D341Med (cell line): ENCODE measurements at places on chromosomes 3 and 15.
A peak's percentile ranks its signal among the peaks of the same experiment; 100 is the strongest.

- DNase-seq, result no peak
These were observed 6.5 kb downstream of the ZNF589 start for GRCh38 chr3:48247401-48247811.

DNA sequence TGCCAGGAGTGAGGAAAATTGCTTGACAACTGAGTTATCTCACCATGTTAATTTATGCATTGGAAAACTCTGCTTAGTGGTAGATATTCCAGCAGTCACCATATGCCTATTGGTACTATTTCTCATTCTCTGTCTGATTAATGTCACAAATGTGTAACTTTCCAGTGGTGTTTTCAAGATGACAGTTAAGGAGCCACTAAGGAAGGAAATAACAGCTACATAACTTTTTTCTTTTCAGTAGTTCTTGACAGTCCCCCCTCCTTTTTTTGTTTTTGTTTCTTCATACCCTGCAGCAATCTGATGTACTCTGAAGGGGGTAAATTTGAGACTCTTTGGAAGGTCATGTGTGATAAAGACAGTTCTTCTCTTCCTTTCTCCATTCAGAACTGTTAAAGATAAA lies 13.1 kb downstream of the RASA2 start:
- no peak for DNase-seq

- DNase-seq, result no peak
These were observed 65.8 kb downstream of the DTWD1 start for GRCh38 chr15:49686599-49686998.

DNA sequence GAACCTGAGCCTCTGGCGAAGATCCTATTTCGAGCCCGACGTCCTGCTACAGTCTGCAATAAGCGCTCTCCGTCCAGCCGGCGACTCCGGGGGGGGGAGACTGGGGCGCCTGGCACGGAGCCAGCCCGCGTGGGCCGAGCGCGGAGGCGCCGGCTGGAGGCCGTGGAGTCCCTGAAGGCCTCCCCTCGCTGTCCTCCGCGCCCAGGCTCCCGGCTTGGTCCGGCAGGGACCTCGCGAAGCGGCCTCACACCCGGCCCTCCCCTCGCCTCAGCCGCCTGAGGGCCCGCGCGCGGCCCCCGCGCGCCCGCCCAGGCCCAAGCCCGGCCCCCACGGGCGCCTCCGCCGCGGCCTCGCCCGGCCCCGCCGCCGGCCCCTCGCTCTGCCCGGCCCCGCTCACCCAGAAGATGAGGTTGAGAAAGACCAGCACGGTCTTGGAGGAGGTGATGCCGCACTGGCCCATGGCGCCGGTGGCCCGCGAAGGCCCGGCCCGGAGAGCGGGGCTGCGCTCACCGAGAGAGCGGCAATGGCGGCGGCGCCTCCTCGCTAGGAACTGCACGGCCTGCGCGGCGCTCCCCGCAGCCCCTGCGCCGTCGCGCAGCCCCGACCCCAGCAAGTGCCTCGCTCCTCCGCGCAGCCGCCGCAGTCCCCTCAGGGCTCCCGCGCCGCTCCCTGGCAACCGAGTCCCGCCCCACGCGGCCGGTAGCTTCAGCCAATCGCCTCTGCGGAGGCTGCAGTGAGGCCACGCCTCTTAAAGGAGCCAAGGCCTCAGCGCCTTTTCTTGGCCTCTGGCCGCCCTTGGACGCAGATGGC lies at the start of gene TSPAN3:
TSS of gene TSPAN3 (minus strand) at position 615 of the 810 bp plus-strand sequence. CDS start at position 460, 155 bp downstream.
- peak; percentile 99 for DNase-seq

DNA sequence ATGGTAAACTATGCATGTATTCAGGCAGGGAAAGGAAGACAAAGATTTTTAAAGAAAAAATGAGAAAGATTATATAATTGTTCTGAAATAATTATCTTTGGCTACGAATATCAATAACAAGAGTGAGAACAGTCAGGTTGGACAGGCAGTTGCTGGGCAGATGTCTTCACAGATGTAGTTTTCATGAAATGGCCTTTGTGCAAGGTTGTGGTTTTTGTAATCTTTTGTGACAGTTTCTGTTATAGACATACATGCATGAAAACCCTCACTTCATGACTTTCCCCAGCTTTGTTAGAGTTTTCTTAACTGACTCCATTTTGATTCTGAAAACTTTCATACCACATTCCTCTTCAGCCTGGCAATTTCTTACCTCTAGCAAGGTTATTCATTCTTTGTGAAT lies 34.9 kb upstream of the SLC25A36 start:
- no peak for DNase-seq

DNA sequence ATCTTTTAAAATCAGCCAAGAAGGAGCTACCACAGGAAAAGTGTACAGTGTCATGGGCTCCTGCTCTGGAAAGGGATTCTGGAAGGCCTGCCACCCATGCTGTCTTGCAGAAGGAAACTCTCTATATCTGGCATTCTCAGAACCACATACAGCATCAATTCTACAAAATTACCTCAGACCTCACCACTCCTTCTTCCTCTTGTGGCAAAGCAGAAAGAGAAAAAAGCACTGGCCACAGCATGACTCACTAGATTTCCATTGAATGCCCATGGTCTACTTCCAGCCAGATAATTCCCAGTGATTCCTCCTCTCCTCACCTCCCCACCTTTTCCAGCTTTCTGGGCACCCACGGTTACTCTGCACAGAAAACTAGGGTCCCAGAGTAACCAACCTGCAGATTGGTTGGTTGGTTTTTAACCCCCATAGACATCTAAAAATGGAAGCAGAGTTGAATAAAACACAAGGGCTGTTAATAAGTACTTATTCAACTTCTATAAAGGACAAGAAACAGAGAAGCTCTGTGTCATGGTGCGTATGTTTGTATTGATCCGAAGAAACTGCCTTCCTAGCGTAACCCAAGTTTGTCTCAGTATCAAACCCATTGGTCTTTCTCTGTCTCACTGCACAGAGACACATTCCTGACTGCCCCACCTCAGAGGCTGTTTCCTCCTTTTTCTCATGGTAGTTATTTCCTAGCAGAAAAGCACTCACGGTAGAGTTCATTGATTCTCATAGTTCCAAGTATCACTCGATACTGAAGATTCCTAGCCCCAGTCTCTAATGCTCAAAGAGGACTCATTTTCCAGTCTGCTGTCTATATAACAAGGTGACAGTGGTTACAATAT lies 67.7 kb downstream of the LDHAL6B start:
- DNase-seq, result no peak

DNA sequence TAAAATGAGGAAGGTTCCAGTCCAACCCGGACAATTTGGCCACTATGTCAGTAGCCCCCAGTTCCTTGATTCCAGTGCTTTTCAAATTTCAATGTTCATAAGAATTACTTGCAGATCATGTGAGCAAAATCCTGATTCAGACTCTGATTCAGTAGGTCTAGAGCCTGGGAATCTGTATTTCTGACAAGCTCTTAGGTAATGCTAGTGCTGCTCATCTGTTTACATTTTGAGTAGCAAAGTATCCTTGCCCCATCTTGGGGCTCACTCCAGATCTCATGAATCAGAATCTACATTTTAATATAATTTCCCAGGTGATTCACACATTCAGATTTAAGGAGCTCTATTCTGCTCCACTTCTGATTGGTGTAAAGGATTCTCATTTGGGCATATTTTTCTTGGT lies 142.0 kb downstream of the NAALADL2 start:
- no peak for DNase-seq

DNA sequence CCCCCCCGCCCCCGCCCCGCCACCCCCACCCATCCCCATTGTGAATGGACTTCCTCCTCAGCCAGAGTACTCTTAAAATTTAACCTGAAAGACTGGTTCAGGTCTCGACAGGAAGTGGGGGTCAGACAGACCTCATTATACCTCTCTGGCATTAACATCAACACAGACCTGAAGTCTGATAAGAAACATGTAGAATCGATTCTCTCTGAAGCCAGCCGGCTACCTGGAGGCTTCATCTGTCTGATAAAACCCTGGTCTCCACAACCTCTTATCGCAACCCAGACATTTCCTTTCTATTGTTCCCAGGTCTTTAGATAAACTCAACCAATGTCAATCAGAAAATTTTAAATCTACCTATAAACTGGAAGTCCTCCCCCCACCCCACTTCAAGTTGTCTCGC lies 42.6 kb downstream of the SLCO2A1 start:
- no peak for DNase-seq

- no peak for DNase-seq
These were observed 47.9 kb downstream of the CDCP1 start for GRCh38 chr3:45098310-45098709.

DNA sequence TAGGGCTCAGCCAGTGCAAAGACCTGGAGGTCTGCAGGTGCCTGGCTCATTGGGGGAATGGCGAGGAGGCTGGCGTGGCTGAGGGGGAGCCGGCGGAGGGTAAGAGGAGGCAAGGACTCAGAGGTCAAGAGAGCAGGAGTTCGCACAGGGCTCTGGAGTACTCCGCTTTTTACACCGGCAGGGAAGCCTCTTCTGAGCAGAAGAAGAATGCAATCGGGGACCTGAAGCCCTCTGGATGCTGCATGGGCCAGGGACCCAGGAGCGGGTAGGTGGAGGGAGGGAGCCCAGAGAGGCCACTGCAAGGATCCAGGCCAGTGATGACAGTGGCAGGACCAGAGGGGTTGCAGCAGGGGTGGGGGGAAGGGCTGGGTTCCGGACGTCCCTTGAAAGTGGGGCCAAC lies 70.4 kb upstream of the TAMM41 start:
- no peak for DNase-seq

- no peak for DNase-seq
These were observed 12.4 kb upstream of the EID1 start for GRCh38 chr15:48865370-48866079.

- DNase-seq, result no peak
These were observed 36.2 kb downstream of the HDC start for GRCh38 chr15:50229336-50229735.

DNA sequence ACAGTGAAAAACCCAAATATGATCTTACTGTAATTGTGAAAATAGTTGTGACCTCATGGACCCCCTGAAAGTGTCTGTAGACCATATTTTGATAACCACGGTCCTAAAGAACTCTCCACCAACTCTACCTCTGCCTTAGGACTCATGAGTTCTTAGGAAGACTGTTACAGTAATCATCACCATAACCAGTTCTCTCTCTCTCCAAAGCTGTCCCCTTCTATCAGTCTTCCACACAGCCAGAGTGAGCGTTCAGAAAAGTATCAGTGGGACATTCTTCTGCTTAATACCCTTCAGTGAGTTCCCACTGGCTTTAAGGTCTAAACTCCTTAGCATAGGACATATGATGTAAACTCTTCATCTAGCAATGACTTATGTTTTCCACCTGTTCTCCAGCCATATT lies 27.6 kb upstream of the ST6GAL1 start:
- no peak for DNase-seq
